ENCODE measurements at places on chromosomes 3 and 15.

DNA sequence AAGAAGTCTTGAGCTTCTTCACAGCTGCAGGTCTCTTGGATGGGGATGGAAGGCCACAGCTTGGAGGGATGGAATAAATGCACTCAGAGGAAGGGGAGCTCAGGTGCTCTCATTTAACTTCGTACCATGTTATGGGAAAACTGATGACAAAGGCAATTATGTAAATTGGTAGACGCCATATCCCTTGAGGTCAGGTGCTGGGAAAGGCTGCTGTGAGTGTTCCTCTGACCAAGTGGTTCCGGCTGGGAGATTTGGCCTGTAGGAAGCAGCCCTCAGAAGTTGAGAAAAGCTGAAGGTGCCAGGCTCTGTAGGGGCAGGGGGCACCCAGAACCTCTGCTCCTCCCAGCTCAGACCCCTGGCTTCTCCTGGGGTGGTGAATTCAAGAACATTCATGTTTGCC lies 47.1 kb downstream of the FAH start:
- no peak for DNase-seq

DNA sequence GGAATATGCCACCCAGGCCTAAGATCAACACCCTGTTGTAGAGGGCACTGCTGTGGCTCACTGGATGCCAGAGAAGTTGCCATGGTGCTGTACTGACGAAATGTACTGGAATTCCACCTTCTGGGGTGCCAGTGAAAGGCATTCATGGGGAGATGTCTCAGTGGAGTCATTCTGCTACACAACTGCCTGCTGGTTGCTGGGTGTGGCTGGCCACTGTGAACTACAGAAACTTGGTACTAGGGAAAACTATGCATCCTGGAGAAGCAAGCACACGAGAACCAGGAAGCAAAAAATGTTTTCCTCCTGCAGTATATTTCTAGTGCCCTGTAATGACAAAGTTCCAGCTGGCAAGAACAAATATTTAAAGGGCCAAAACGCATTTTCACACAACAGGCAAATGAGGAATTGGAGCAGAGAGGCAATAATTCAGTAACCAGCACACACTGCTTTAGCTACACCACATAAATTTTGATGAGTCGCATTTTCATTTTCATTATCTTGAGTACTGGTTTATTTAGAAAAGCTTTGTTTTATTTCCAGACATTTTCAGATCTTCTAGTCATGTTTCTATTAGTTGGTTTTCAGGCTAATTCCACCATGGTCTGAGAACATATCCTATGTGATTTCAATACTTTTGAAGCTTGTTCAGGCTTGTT lies 18.3 kb upstream of the RFX7 start:
- no peak for DNase-seq

GRCh38 chr15:92654662-92655061 lies 913 bp downstream of the FAM174B start:
- no peak for DNase-seq

DNA sequence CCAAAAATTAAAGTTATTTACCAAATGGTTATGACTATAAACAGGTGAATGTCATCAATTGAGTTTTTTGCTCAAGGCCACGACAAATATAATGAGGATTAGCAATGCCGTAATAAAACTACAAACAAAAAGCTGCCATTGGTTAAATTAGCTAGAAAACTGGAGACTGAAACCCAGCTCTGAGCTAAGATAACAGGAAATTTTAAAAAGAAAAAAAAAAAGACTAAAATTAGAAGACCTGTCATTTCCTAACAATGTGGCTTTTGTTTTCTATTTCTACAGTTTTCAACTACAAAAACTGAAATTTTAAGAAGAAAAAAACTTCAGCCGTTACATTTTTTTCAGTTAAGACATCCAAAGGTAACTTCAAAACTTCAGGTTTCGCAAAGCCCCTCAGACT lies 9.7 kb downstream of the SLC12A6 start:
- no peak for DNase-seq

- no peak for DNase-seq
Measured at GRCh38 chr15:92170897-92171296, 222.8 kb upstream of the ST8SIA2 start.

- DNase-seq, result no peak
Measured at GRCh38 chr15:60721257-60721626, 242.3 kb upstream of the ICE2 start.

GRCh38 chr15:70435872-70436271 lies 327.5 kb downstream of the UACA start:
- DNase-seq, result no peak

- no peak for DNase-seq
Measured at GRCh38 chr15:87817553-87817952, 439.0 kb downstream of the NTRK3 start.

GRCh38 chr3:140530603-140531002 lies 147.3 kb upstream of the TRIM42 start:
- DNase-seq, result no peak

GRCh38 chr15:58877999-58878825 lies 55.3 kb downstream of the SLTM start:
- DNase-seq, result no peak

DNA sequence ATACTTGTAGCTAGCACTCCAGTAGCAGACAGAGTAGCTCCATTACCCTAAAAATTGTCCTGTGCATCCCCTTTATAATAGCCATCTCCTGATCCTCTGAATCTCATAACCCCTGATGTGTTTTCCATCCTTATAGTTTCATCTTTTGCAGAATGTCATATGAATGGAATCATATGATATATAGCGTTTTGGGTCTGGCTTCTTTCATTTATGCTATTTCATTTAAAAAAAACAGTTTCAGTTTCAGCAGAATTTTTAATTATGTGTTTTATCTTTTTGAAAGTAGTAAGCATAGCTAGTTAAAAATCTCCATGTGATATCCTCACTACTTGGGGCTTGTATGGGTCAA lies 132.7 kb downstream of the KLF13 start:
- DNase-seq, result no peak

DNA sequence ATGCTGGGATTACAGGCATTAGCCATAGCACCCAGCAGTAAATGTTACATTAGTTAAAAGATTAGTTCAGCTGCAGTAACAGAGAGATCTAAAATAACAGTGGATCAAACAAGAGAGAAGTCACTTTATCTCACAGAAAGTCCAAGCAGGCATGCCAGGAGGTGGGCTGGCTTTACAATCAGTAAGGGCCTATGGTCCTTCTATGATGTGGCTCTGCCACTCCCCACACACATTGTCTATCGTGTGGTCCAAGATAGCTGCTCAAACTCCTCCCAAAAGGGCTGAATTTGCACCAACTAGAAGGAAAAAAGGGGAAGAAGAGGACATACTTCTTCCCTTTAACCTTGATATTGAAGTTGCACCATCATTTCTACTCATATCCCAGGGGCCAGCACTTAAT lies 4.6 kb upstream of the RUVBL1 start:
- no peak for DNase-seq

DNA sequence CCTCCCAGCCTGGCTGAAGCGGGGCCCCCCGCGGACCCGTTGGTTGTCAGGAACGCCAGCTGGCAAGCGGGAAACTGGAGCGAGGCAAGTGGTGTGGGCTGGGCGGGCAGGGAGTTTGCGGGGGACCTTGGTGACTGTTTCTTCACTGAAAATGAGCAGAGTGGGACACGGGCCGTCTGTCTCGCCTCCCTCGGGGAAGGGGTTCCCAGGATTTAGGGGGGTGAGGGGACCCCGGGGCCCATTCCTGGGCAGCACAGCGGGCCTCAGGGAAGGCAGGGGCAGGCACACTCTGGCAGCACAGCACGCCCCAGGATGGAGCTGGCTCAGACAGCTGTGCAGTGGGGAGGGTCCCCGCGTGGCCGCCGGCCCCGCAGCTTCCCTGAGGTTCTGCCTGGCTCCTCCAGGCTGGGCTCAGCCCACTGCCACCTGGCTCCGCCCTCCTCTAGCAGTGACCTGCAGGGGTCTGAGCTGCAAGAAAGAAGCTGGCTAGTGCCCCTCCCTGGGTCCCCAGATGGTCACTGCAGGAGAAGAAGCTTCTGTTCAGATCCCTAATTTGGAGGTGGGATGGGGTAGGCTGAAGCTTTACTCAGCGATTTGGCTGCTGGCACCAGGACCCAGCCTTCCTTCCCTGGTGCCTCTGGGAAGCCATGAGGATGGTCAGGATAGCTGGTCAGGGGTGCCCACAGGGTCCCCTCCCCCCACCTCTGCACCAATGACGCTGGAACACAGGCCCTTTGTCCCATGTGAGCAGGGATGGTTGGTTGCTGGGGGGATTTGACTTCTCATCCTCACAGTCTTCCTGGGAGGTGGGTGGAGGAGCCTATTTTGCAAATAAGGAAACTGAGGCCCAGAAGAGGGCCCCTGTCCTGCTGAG lies 90.4 kb downstream of the TBC1D2B start:
- DNase-seq, result no peak

GRCh38 chr3:17638356-17638755 lies 104.1 kb downstream of the TBC1D5 start:
- no peak for DNase-seq

GRCh38 chr3:120093119-120093910 lies 932 bp downstream of the GSK3B start:
- DNase-seq, result peak; percentile 21

DNA sequence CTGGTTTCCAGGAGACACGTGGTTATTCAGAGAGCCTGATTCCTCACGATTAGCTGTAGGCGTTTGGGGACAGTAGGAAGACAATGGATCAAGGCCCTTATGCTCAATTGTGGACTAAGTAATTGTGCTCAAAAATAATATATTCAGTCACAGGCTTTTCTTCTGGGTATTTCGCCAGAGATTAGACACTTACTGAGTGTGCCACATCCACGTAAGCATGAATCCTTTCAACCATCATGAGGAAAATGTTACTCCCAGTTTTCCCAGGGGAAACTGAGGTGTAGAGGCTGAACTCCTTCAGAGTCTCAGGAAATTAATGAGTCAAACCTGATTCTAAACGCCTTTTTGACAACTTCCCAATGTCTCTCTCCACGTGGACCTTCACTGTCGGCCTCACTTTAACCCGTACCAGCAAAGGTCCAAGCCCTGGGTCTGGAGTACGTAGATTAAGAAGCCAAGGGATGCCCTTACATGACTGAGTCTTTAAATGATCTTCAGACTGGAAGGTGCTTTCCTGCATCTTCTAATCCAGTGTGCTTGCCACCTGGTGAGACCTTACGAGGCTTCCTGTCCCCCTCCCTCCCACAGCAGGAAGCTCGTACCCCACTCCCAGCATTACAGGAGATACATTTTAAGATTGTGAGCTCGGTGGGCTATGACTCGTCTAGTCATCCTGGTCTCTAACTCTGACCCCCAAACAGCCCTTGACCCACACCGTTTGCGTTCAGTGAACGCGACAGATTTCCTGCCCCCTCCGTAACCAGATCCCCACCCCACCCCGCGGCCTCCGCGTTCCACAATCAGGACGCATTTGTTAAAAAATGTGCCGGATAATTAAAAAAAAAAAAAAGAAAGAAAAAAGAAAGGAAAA lies 1.7 kb downstream of the PKM start:
- DNase-seq, result peak; percentile 28
